ENCODE measurements at places on chromosomes 13 and 19. TPM values are rescaled to one million over a fixed set of nuclear protein-coding genes. Genes with fewer than 3 reads are reported as not detected.

RGL3 gene
- 2.4 TPM for polyA plus RNA-seq

CYP2S1 gene
- not detected for polyA plus RNA-seq

LNX2 gene
- 3.9 TPM for polyA plus RNA-seq

ATP4B gene
- not detected for polyA plus RNA-seq

SIGLEC9 gene
- 0.21 TPM for polyA plus RNA-seq

CGB3 gene
- polyA plus RNA-seq: not detected

PCP2 gene
- not detected for polyA plus RNA-seq

ZNF729 gene
- not detected for polyA plus RNA-seq

MICU2 gene
- polyA plus RNA-seq: 53.3 TPM

GTF2F1 gene
- polyA plus RNA-seq: 25.4 TPM

DGKH gene
- polyA plus RNA-seq: 0.03 TPM

CKM gene
- polyA plus RNA-seq: not detected

FGF22 gene
- not detected for polyA plus RNA-seq

SHFL gene
- 63.2 TPM for polyA plus RNA-seq

MAB21L1 gene
- polyA plus RNA-seq: not detected

SUGT1 gene
- 47.3 TPM for polyA plus RNA-seq

CATSPERD gene
- polyA plus RNA-seq: not detected

PALM gene
- polyA plus RNA-seq: not detected

PTGER1 gene
- not detected for polyA plus RNA-seq

GPR108 gene
- polyA plus RNA-seq: 81.3 TPM

CD79A gene
- 3,141 TPM for polyA plus RNA-seq

All from IgD-negative memory B cell (primary cell).